Stimulated activated CD4-positive, alpha-beta T cell treated with anti-CD3 and anti-CD28 coated beads, Interleukin-4, amount 100 ng/mL, for 4 hours (primary cell): ENCODE measurements at places on chromosomes 7 and 10.

GRCh38 chr10:69340695-69341094 is 62.4 kb downstream of the HK1 start:
- no peak for DNase-seq

DNA sequence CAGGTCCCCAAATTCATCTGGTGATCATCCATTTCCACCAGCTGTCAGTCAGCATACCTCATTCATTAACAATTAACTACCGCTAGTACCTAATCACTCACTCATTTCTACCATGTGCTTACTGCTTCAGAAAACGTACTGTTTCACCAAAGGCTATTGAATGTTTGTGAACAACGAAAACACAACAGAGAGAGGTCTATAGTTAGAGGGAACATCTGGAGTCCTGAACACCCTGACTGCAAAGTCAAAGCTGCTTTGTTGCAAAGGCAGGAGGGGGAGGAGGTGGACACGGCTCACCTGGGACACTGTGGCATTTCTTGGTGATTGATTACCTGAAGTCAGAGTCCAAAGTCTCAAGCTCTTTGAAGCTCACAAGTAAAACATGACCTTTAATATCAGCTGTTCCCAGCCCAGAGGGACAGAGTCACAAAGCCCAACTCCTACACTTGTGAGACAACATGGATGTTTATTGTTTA is 342.3 kb upstream of the ADARB2 start:
- no peak for DNase-seq

DNA sequence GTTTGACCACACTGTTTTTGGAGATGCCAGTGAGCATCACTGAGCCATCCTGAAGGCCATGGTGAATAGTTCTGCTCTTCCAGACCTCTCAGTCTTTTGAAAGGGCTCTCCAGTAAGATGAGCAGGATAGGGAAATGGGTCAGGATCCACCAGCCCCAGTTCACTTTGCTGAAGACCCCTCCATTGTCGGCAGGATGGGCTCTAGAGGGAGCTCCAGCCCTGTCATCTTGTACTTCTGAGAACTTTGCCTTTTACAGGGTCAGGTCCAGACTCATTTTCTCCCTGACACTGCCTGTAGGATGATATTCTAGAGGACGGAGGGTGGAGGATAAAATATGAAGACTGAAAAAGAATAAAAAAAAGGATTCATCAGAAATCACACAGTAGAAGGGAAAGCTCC is 13.1 kb downstream of the LHFPL3 start:
- DNase-seq = no peak

DNA sequence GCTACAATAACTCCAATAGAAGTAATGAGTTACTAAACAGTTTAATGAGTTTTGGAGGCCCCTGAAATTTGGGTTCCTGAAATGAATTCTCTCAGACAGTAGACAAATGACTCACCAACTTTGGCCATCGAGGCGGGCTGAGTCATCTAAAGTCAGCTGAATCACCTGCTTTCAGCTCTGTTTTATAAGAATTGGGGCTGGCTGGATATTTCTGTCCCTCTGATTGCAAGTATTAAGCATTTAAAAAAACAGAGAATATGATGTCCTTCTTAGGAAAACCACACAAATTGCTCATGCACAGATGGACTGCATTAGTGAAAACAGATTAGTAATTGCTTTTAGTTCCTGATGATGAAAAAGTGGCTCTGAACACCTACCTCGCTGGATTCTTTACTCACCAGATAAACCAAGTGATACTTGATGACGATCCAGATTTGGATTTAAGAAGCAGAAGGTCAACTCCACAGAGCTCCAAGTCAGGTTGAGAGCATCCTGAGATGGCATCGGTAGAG is 59.1 kb downstream of the ZNF365 start:
- peak; percentile 56 for DNase-seq

GRCh38 chr10:34058845-34059614 is 724.6 kb upstream of the NRP1 start:
- no peak for DNase-seq

DNA sequence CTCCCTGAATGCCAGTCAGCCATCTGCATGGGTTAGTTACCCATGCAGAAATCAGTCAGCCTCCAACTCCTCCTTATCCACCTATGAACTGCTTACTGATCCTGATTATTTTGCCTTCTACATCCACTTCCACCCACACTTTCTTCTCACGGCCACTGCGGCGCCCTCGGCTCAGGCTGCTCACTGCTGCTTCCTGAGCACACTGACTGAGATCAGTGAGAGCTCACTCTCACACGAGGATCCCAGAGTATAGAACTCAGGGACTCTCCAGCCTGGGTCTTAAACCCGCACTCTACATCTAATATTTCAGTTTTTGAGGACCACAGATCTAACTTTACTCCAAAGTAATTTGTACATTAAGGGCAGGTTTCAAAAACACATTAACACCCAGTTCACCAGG is 64.4 kb downstream of the GRB10 start:
- DNase-seq = no peak

GRCh38 chr10:3928078-3928477 is 143.1 kb upstream of the KLF6 start:
- no peak for DNase-seq

DNA sequence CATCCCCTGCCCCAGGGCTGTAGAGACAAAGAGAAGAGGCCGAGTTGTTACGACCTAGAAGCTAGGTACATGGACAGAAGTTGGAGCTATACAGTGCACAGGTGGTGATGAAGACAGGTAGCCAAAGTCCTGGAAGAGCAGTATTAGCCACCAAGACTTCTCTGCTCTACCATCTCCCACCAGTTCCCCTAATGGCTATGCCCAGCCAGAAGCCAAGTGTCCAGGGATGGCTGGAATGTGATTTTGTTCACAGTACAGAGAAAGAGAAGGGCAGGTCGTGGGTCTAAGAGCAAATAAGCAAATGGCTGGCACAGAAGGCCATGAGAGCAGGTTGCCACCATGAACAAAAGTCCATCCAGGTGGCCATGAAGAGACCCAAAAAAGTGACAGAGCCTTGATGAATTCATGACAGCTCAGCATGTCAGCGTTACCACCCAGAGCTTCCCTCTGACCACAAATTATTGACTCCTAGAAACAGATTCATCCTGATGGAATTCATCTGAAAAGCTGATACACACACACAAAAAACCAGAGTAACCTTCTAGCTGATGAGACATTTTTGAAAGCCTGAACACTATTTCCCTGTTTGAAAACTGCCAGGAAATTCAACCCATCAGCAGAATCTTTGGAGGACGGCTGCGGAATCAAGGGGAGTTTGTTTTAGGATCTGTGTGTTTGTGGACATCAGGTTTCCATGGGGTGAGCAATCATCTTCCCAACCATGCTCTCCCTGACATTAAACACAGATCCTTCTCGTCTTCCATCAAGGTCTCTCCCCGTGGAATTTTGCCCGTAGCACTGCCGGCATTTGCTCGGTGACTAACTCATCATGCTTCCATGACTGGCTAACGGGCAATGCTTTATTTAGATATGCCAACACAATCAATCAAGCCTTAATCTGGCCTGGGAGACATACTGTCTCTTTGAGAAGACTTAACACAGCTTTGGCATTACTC is 906.7 kb upstream of the AUTS2 start:
- DNase-seq = no peak

DNA sequence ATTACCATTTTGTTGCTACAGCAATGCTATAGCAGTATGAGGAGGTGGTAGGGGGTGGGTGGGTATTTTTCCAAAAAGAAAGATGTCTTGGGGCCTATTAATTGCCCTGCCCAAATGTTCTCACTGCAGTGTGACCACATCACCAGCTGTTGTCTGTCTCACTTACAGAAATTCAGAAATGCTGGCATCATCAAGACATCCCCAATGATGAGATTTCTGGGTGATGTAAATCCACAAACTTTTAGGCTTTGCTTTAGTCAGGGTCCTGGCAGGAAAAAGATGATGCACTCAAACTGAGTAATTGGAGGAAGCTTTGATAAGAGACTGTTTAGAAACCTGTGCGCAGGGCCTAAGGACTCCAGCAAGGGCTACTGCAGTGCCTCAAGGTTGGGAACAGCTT is 56.2 kb upstream of the OPN4 start:
- no peak for DNase-seq

- no peak for DNase-seq
Measured at GRCh38 chr10:32227802-32228201, 119.2 kb downstream of the EPC1 start.

DNA sequence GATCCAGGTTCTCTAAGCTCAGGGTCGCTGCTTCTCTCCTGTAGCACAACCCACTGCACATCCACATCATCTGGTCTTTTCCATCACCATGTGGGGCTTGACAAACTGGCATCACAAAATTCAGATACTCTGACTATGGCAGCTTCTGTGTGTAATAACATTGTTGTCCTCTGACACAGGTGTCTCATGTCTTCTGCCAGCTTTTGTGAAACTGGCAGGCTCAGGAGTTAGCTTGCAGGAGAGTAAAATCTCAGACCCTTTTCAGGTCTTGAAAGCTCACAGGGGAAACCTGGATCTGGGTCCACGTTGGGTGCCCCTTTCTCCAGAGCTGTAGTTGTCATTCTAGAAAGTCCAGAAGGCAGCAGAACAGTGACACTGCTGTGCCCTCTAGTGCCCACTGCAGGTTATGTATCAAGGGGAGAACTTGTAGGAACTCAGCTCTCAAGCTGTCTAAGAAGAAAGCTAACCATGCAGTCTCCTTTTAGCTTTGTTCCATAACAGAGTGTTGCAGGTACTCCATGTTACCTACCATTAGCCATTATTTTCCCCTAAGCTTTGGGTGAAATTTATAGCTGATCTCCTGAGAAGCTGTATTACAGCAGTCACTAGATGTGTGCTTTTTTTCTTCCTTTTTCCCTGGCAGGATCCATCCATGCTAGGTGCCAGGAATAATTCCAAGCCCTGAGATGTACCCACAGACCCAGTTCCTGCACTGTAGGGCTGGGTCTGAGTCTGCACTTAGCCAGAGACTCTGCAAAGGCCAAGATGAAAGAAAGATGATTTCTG is 102.7 kb downstream of the ZNF248 start:
- DNase-seq = no peak

GRCh38 chr10:34249634-34250033 is 565.5 kb downstream of the PARD3 start:
- no peak for DNase-seq

DNA sequence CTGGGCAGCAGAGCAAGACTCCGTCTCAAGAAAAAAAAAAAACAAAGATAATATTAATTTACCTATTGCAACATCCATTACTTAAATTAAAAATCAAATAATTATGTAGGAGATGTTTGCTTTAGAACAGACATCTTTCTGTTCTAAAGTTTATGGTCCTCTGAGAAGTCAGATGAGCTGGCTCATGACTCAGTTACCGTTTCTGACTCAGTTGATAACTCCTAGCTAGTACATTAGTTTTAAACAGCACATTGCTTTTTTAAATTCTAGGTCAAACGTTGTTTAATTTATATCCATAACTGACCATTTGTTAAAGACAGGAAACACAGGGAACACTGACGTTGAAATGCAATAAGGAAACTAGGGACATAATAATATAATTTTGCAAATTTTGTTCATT is 162.7 kb downstream of the ETV1 start:
- DNase-seq = no peak

DNA sequence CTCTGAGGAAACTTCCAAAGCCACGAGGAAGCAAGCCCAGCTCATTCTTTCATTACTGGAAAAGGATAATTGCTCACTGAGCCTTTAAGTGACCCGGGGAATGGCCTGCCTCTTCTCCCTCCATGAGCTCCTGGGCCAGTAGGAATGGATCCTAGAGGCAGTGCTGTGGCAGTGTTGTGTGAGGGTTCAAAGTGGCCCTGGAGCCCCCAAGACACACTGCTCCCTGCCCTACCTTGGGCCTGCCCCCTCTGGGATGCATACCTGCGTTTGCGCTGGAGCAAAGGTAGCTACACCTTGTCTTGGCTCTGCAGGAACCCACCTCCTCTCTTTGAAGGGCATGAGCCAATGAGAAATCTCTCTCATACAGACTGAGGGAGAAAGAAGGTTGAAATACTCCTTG is 115.8 kb upstream of the ANLN start:
- DNase-seq = no peak

- no peak for DNase-seq
Measured at GRCh38 chr10:133219782-133220181, 10.2 kb upstream of the UTF1 start.

- DNase-seq = no peak
Measured at GRCh38 chr10:3006093-3006492, 61.3 kb upstream of the PFKP start.

DNA sequence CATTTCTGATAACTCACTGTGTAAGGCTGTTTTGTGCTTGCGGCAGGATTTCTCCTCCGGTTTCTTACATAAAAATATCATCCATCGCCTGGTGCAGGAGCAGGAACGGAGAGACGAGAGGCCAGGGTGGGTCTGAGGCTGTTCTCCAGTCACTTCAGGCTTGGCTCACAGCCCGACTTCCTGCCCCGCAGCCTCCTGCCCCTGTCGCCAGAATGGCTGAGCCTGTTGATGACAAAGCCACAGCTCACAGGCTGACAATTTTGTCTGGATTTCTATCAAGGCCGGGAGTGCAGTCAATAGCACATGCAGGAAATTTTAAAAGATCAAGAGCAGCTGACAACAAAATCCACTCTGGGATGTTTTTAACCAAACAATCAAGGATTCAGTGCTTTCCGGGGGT is 229.7 kb upstream of the ZNF32 start:
- no peak for DNase-seq

- DNase-seq = no peak
Measured at GRCh38 chr7:3951316-3952055, 650.4 kb downstream of the SDK1 start.

DNA sequence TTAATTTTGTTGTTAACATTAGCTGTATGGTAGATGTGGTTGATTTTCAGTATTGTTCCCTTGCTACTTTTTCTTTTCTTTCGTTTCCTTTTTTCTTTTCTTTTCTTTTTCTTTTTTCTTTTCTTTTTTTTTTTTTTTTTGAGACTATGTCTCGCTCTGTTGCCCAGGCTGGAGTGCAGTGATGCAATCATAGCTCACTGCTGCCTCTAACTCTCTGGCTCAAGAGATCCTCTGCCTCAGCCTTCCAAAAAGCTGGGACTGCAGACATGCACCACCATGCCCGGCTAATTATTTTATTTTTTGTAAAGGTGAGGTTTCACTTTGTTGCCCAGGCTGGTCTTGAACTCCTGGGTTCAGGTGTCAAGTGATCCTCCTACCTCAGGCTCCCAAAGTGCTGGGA is 14.4 kb downstream of the SLC26A3 start:
- DNase-seq = no peak

- DNase-seq = no peak
Measured at GRCh38 chr7:103605640-103606039, 159.6 kb upstream of the SLC26A5 start.

GRCh38 chr10:64846700-64847099 is 1325.5 kb downstream of the REEP3 start:
- DNase-seq = no peak

DNA sequence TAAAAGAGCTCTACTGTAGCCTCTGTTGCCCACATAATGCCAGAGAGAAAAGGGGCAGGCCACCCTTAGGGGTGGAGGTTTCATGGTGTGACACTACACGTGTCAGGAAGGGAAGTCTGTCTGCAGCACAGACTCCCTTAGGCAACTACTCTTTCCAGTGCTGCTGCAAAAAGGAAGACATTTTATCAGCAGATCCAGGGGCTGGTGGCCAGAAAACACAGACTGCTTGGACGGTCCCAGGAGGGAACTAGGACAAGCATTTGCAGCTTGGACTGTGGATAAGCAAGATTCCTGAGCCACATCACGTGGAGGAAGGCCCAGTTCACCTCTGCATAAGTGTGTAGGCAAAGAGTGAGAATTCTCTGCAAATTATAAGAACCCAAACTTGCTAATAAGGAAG is 220.8 kb downstream of the FANK1 start:
- no peak for DNase-seq

GRCh38 chr7:55381696-55382095 is 16.6 kb downstream of the LANCL2 start:
- no peak for DNase-seq
